NCI-H2029 (cell line): ENCODE measurements at places on chromosomes 7 and 10.
A peak's percentile ranks its signal among the peaks of the same experiment; 100 is the strongest.

- DNase-seq: no peak
These were observed 89.3 kb upstream of the ARID5B start for GRCh38 chr10:61812052-61812721.

DNA sequence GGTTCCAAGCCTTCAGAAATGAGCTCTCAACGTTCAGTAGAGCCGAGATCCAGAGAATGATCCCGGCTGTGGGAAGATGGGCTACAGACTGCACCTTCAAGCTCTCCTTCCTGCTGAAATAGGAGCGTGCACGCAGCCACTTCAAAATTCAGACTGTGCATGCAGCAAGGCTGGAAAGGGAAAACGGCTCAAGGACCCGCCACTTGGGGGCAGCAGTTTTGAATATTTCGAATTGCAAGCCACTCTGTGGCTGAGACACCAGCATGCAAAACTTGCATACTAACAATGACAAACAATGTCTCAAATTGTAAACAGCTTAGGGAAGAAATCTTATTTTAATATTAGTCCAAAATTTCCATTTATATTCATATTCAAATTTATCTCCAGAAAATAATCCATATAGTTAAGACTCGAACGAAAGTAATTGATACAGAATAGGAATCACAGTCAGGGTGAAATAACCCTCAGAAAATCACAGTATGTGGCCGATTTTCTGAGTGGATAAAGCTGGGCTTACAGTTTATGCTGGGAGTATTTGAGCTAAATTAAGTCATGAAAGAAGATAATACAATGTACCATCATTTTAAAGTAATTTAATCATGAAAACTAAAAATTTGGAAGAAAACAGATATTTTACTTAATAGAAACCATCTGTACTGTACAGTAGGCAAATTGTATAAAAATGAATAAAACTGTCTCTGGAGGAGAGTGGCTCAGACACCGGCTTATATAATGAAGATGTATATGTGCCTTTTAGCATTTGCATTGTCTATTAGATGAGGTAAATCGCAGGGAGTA lies 137.9 kb upstream of the MKI67 start:
- DNase-seq: peak; percentile 31

- no peak for DNase-seq
These were observed 89.5 kb upstream of the LYZL1 start for GRCh38 chr10:29199339-29199738.

GRCh38 chr7:148868378-148868674 lies 15.8 kb downstream of the EZH2 start:
- no peak for DNase-seq

- DNase-seq: no peak
These were observed 74.0 kb downstream of the WNT2 start for GRCh38 chr7:117248829-117249228.

GRCh38 chr10:73893426-73893825 lies 17.5 kb upstream of the PLAU start:
- DNase-seq: no peak

DNA sequence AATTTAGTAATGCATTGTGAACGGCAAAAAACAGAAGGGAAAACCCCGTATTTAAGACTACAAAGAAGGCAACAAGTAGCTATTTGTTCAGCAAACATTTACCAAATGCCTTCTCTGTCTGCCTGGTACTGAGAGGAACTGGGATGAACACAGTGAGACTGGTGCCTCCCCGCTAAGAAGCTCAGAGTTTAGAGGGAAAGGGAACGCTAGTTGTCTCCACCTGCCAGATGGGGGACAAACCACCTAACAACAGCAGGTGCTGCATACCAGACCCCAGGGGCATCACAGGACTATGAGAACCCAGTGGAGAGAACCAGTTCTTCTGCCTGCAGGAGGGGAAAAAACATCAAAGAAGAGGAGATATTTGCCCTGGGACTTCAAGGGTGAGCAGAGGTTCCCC lies 147.1 kb downstream of the SLC25A13 start:
- DNase-seq: no peak

DNA sequence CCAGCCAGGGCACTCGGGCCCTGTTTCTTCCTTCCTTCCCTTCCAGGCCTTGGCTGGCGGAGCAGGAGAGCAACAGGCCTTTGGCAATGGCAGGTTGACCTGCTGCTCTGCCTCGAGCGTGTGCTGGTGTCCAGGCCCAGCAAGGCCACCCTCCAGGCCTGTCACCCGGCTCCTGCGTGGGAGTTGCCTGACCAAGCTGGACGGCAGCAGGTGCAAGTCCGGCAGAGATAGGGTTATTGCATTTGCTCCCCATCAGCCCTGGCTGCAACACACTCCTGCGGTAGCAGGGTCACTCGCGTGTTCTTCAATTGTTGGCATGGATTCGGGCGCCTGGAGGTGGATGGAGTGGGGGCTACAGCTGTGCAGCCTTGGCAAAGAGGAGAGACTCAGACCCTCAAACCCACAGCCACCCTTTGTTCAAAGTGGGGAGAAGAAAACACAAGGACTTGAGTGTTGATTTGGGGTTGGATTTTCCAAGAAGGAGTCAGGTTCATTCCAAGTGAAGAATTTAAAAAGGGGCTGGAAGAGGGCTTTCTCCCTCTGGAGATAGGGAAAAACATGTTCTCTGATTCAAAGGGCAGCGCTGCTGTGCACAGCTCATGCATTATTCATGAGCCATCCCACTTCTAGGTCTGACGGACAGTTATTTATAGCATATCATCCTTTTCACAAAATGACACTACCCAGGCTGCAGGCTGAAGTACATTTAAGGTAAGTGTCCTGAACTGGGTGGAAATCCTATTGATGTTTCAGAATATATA lies 64.2 kb upstream of the PITRM1 start:
- no peak for DNase-seq

GRCh38 chr7:89238156-89238555 lies 442.6 kb upstream of the TEX47 start:
- no peak for DNase-seq

DNA sequence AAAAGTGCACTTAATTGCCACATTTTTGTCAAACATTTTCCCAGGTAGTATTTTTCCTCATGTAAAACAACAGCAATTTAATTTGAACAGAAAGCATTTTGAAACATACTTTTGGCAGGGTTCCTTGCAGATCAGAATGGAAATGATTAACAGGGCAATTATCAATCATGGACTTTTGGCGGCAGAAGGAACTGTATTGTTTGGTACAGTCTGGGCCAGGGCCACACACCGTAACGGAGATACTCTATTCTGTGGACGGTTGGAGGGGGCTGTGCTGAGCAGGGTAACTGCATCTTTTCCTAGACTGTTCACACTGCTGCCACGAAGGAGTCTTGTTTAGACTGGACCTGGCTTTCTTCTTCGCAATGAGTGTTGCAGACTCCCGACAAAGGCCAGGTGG lies 62.3 kb downstream of the EGFR start:
- no peak for DNase-seq

- no peak for DNase-seq
These were observed 10.9 kb downstream of the SEC31B start for GRCh38 chr10:100508691-100509150.

GRCh38 chr7:87344446-87344845 lies 1.0 kb upstream of the CROT start:
- no peak for DNase-seq
